ENCODE measurements at places on chromosomes 2 and 18.
A peak's percentile ranks its signal among the peaks of the same experiment; 100 is the strongest.

DNA sequence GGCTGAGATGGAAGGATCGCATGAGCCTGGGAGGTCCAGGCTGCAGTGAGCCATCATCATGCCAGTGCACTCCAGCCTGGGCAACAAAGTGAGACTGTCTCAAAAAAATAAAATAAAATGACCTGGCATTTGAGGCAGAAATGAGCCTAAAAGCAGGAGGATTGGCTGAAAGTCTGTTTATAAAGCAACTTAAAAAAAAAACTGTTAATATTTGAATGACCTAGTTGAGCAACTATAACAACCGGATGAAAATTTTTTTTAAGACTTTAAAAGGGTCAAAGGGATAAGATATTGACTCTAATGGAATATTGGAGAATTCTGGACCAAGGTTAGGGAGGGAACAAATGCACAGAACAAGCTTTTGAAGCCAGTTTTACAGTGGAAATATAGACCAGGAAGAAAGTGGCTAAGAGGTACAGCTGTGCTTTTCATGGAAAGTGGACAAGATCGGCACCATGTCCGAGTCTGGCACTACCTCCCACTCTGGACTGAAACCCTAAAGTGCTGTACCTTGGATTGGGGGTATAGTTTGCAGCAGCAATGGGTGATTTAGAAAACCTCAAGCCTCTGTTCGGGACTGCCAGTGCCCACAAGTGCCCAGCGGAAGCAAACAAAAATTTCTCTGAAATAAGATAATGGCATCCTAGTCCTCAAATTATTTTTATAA, 33.2 kb upstream of the ELAC1 start:
- no peak for DNase-seq

- DNase-seq = peak; percentile 72
Measured at GRCh38 chr18:62784338-62784965, 69.1 kb downstream of the PHLPP1 start.

DNA sequence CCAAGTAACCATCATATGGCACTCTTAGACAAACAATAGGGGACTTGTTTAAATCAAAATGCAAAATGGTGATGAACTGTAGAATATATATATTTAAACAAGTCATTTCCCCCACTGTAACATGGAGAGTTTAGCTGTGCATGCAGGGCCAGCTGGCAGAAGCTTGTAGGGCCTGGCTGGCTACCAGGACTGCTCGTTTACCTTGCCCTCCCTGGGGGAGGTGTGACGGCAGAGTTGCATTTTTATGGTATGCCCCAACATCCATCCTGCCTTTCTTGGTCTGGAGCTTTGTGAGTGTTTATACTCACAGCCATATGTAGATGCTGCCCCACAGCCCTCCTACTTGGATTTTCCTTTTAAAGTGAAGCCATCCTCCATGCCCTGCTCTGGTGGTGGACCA, 101.7 kb upstream of the ZFP36L2 start:
- DNase-seq = no peak

GRCh38 chr2:214076527-214076926, 334.3 kb upstream of the VWC2L start:
- no peak for DNase-seq

DNA sequence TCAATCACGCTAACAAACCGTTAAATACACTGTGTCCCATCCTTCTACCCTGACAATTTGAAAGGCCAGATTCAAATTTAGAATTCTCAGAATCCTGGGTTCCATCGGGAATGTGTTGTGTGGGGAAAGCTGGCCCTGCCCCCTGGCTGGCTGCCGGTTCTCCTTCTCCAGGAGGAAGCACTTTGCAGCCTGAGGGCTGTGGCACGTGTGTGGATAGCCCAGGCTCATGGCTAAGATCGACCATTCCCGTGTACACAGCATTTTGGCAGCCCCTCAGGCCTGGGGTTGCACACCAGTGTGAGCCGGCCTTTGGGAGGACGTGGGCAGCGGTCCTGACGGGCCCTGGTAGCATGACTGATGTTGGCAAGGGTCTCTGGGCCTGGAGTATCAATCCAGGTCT, 51.0 kb upstream of the ROCK2 start:
- DNase-seq = no peak

GRCh38 chr18:31065036-31065773, 22.7 kb upstream of the DSC3 start:
- DNase-seq = no peak

GRCh38 chr18:36114251-36114650, 14.9 kb downstream of the SLC39A6 start:
- DNase-seq = no peak

- DNase-seq = peak; percentile 18
Measured at GRCh38 chr2:144630459-144631215, 110.7 kb upstream of the ZEB2 start.

GRCh38 chr2:95387358-95387757, 15.2 kb upstream of the FAHD2A start:
- DNase-seq = no peak

DNA sequence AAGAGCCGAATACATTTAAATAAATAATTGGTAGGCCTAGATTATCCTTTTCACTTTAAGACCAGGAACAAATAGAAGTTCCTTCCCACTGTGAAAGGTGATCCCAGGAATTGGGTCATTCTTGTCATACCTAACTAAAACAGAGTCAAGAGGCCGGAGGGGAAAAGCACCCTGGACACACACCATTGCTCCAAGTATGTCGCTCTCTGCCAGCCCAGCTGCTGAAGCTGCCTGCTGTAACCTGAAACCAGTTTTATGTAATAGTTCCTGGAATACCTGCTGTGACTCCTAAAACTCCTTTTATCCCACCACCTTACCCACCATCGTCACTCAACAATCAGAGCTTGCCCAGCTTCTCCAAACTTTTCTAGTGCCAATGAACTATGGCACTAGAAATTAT, 217.1 kb downstream of the PTPRM start:
- DNase-seq = no peak

DNA sequence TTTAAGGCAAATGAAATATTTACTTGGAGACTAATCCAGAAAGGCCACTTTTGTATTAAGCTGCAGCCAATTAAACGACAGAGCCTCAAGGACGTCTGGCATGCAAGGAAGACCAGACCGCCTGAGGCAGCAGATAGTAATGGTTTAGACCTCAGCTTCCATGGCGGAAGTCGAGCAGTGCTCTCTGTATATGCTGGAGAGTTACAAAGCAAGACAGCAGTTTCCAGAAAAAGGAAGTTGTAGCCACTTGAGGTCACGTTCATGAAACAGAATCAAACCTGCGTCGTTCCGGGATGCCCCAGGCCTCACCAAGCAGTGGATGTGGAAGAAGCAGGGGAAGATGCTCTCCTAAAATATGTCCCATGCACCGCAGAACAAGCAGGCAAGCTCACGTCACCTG, 142.0 kb downstream of the PTGR3 start:
- no peak for DNase-seq

- no peak for DNase-seq
Measured at GRCh38 chr2:112133344-112133743, 4.8 kb upstream of the FBLN7 start.

DNA sequence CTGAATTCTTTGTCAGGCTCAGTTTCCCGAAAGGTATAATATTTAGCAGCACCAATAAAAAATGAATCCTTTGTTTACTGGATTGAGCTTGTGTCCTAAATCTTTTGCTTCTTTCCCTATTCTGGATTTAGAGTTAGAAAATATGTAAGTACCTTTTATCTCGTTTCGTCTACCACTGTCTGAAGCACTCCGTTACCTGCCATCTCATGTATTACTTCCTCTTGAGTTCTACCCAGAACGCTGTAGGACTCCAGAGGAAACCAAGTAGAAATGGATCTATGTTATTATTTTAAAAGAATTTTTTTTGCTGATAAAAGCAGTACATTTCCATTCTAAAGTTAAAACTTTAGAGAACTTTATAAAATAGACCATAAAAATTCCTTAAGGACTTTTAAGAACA, 13.5 kb downstream of the ANKRD12 start:
- no peak for DNase-seq

GRCh38 chr2:227724394-227725039, at the start of gene SCYGR6:
Gene SCYGR6 (minus strand): TSS chr2:227724757. CDS start chr2:227724757, 0 bp downstream.
- no peak for DNase-seq

DNA sequence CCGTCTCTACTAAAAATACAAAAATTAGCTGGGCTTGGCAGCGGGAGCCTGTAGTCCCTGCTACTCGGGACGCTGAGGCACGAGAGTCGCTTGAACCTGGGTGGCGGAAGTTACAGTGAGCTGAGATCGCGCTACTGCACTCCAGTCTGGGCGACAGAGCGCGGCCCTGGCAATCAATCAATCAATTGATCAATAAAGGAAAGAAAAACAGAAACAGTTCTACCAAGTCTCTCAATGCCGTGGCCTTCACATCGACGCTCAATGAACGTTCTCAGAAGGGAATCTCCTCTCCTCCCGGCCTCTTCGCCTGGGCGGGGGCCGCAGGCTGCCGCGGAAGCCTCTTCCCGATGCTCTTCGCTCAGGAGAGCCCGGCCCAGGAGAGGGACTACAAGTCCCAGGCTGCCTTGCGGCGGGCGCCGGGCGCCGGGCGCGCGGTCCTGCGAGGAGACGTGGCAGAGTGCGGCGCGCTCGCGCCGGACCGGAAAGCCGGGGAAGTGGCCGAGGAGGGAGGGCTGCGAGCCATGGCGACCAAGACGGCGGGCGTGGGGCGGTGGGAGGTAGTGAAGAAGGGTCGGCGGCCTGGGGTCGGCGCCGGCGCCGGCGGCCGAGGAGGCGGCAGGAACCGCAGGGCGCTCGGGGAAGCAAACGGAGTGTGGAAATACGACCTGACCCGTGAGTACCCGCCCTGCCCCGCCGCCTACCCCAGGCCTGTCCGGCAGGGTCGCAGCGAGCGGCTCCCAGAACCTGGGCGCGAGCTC, at the start of gene TMEM214:
TSS of gene TMEM214 (plus strand) at position 471 of the 758 bp plus-strand sequence. CDS start at position 522, 51 bp downstream.
- DNase-seq = peak; percentile 84

DNA sequence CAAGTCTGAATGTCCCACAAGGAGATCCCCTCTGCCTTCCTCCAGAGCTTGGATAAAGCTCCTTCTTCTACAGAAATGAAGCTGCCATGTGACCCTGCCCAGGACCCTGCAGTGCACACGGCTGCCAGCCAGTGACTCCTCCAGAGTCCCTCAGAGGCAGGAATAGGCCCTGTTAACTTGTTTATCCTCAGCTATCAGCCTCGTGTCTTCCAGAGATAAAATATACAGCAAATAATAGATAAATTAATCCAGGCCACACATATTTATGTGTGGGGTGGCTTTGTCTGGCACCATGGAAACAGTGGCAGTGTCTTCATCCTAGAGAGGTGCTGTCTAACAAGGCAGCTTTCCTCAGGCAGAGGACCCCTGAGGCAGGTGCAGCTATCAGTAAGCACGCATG, 66.7 kb downstream of the TMEM18 start:
- no peak for DNase-seq

DNA sequence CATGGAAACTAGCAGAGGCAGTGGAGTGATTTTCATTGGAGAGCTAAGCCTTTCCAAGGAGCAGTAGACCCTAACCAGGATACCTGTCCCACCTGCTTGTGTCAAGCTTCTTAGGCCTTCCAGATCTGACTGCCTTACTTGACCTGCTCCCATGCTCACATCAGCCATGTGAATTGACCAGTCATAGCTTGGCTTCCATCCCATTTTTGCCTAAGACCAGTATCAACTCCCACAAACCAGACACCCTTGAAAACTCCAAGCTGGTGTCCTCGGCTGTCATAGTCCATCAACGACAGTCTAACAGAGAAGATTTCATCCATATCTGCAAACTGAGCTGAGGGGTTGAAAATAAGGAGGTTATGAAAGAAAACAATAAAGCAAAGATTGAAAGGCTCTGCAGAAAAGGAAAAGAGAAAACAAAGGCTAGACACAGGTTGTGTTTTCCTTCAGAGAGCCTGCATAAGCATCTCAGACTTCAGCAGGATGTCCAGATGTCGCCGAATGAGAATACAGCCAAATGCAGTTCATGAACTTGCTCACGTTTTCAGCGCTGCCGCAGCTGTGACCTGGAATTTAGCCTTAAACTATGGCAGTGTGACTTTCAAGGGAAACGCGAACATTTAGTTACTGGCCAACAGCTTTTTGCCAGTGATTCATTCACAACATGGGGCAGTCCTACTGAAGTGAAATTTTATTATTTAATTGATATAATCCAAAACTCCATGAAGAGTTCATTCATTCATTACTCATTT, 868.1 kb upstream of the ID2 start:
- peak; percentile 70 for DNase-seq

DNA sequence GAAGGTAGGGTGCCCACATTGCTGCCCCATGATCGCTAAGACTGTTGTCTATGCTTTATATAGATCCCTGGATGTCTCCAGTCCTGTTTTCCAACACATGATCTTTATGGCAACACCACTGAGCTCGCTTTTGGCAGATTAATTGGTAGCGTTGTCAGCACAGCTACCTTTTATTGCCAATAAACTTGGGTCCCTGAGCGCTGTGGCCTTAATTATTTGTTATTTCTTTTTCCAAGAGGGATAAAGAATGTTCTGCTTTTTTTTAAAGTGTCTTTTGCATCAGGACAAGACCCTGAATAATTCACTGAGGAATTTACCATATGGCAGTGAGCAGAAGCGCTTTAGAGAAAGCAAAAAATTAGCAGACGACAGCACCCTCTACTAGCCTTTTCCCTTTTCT, 113.5 kb downstream of the COLEC12 start:
- DNase-seq = no peak

DNA sequence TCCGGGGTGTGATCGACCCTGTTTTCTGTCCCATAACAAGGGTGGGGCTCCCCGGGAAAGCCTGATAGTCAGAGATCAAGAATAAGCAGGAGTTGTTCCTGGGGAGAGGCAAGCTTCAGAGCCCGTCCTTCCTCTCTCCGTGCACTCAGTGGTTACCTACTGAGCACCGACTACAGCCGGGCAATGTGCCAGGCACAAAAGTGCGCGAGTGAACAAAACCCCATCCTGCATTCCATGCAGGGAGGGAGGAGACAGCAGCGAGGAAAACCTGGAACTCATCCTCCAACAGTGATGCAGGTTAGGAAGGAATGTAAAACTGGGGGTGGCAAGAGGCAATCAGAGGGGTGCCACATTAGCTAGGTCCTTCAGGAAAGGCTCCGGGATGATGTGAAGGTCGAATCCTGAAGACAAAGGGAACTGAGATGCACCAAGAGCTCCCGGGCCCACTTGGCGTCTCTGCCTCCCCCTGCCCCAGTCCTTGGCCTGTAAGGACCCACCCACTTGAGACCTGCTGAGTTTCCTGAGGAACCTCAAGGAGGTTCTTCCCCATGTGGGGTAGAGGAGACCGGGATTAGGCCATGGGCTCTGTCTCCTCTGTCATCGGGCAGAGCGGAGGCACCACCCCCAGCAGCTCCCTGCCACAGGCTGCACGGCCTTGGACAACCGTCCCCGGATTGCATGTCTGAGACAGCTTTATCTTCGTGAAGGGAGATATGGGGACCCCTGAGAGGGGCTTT, 198.2 kb downstream of the NDUFA10 start:
- DNase-seq = no peak

DNA sequence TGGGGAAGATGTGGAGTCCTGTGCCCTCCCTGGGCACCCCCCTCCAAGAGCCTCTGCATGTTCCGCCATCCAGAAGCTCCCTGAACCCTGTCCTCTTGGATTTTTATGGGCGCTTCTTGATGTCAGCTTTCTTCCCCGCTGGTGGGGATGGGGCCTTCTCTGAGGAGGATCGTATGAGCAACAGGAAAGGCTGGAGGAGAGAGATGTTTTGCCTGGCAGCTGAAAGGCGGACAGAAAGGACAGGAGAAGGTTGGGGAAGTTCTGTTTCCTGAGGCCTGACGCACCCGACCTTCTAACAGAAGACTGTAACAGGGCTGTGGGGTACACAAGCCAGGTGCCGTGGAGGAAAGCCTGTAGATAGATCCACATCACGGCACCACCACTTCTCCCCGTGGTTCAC, 238.8 kb downstream of the LDLRAD4 start:
- DNase-seq = no peak
